ENCODE measurements at places on chromosomes 11 and 22.
A peak's percentile ranks its signal among the peaks of the same experiment; 100 is the strongest.

- no peak for DNase-seq
Measured at GRCh38 chr11:67697846-67698245, 23.4 kb upstream of the ALDH3B2 start.

DNA sequence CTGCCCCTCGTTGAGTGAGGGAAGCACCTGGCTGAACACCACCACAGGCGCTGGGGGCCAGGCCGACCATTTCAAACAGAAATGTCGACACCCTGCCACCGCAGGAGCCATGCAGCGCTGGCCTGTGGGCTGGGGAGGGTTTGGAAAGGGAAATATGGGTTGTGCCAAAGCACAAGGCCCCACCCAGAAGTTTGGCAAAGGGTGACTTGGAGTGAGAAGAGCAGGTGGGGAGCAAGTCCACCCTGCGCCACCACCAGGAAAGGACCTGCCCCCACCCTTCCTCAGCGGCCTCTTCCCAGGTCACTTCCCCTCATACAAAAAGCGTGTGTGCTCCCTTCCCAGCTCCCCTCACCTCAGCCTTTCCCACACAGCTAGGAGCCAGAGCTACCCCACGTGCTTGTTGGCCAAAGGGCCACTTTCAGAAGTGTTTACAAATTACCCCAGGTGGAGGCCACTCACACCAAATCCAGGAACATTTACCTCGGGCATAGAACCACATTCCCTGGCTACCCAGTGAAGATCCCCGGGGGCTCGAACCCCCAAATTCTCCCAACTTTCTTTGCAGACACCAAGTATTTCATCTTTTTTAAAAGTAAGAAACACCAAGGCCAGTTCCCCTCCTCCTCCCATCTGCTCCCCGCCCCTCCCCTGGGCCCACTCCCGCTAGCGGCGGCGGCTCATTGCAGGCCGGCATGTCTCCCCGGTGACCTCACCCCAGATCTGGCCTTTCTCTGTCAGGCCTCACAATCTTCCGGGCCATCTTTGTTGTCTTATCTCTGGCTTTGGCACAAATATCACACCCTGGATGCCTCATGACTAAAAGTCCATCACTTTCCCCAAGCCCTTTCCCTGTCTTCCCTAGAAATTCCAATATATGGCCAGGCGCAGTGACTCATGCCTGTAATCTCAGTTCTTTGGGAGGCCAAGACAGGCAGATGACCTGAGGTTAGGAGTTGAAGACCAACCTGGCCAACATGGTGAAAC, 20.5 kb upstream of the SCGB1A1 start:
- no peak for DNase-seq

GRCh38 chr11:39990421-39990831, 1469.0 kb downstream of the LRRC4C start:
- no peak for DNase-seq

- DNase-seq = no peak
Measured at GRCh38 chr11:78549624-78550409, 24.8 kb downstream of the NARS2 start.

DNA sequence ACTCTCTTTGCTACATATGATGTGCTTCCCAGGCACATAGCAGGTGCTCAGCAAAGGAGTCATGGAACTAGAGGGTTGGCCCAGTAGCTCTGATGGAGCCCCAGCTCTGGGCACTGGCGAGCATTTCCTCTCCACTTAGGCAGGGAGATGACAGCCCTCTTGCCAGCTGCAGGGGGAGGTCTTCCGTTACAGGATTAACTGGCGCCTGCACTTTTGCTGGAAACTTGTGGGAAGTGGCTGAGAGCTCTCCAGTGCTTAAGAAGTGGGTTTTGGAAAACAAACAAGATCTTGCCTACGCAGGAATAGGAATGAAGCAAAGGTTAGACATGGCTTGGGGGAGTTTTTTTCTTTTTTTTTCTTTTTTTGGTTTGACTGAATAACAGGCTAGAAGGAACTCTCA, 75.5 kb downstream of the MICAL2 start:
- DNase-seq = peak; percentile 18

GRCh38 chr22:30838111-30838510, 130.5 kb downstream of the MORC2 start:
- no peak for DNase-seq

DNA sequence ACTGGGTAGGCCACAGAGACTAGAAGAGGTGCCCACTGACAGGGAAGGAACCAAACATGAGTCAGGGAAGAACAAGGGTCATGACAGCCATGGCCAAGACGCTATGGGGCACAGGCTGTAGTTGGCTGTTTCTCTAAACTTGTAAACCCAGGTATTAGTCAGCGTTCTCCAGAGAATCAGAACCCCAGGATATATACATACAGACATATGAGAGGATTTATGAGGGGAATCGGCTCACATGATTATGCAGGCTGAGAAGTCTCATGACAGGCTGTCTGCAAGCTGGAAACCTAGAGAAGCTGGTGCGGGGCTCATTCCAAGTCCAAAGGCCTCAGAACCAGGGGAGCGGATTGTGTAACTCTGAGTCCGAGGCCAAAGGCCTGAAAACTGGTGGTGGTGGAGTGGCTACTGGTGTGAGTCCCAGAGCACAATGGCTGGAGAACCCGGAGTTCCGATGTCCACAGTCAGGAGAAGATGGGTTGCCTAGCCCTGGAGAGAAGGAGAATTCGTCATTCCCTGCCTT, 29.7 kb upstream of the CD81 start:
- no peak for DNase-seq

GRCh38 chr11:110125632-110126031, 32.4 kb downstream of the ZC3H12C start:
- DNase-seq = no peak

GRCh38 chr11:131511794-131512193, 141.4 kb downstream of the NTM start:
- DNase-seq = no peak

- no peak for DNase-seq
Measured at GRCh38 chr22:36985211-36985889, 33.9 kb downstream of the TST start.

GRCh38 chr11:71572811-71573210, 7.4 kb downstream of the KRTAP5-10 start:
- DNase-seq = no peak

- DNase-seq = no peak
Measured at GRCh38 chr11:71421392-71421950, 26.7 kb downstream of the DHCR7 start.

DNA sequence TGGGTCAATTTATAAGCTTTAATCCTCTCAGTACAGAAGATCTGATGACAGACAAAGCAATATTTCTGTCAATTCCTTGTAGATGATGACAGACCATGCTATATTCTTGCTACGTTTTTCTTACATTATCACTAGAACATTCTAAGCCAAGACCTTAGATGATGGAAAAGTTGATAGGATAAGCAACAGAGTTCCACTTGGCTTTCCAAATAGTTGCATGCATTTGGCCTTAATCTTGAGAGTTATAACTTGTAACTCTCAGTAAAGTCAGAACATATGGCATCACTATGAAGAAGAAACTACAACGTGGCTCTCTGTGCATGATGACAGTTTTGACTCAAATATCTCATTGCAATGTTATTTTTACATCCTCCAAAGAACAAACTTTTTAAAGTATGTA, 544.3 kb upstream of the LRRC4C start:
- DNase-seq = no peak

DNA sequence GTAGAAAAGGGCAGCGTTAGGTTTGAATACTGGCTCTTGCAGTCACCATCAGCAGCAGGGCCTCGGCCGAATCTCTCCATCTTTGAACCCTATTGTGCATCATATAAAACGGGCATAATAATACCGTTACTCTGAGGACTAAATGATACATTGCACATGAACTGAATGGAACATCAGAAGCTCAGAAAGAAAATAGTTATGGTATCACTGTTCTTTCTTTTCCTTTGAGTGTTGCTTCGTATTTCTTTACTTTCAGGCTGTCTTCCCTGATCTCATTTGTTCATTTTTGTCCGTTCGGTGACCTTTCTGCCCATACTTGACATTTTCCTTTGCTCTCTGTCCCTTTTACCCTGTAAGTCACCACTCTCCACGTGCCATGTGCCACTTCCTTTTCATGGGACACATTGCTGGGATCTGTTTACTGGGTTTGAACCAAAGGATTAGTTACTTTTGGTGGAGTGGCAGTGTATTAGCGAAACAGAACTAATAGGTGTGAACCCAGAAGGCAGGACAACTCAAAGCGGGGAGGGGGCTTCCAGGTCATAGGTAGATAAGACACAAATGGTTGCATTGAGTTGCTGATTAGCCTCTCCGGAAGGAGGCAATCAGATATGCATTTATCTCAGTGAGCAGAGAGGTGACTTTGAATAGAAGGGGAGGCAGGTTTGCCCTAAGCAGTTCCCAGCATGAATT, 717 bp upstream of the ZNF202 start:
- no peak for DNase-seq

DNA sequence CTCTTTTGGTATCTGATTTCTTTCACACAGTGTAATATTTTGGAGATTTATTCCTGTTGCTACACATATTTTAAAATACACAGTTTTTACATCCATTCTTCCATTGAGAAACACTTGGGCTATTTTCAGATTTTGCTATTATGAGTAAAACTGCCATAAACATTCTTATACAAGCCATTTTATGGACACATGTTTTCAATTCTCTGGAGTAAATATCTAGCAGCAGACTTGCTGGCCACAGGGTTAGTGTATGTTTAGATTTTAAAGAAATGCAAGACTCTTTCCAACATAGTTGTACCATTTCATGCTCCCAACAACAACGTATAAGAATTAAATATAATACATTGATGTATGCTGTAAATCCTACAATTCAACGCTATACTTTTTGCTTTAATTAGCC, 360.8 kb upstream of the PITPNB start:
- DNase-seq = no peak

GRCh38 chr22:44091021-44091721, 67.1 kb downstream of the PARVB start:
- DNase-seq = no peak

DNA sequence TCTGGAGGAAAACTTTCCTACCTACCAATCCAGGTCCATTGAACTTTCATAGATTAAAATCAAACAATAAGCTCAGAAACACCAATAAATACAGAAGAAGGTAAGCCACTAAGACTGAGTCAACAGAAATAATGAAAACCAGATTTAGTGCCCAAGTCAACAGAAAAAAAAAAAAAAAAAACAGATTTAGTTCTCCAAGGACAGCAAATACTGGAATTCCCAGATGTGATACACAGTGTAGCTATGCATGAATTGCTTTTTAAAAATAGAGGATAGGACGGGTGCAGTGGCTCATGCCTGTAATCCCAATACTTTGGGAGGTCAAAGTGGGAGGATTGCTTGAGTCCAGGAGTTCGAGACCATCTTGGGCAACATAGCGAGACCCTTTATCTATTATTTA, 15.7 kb downstream of the DMC1 start:
- no peak for DNase-seq

- peak; percentile 23 for DNase-seq
Measured at GRCh38 chr11:23540101-23540561, 679.9 kb upstream of the CCDC179 start.

DNA sequence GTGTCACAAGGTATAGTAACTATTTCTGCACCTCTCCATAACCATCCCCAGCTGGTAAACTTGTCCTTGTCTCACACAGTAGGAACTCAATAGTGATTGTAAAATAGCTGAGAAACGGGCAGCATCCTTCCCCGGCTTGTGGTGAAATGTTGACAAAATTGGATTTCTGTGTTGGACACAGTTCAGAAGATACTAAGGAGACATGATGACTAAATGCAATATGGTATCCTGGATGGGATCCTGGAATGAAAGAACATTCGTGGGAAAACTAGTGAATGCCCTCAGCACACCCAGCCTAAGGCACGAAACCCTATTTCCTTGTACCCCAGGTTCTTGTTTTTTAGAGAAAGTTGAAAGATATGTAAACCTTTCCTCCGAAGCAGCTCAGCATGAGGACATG, 18.8 kb upstream of the OPCML start:
- no peak for DNase-seq

DNA sequence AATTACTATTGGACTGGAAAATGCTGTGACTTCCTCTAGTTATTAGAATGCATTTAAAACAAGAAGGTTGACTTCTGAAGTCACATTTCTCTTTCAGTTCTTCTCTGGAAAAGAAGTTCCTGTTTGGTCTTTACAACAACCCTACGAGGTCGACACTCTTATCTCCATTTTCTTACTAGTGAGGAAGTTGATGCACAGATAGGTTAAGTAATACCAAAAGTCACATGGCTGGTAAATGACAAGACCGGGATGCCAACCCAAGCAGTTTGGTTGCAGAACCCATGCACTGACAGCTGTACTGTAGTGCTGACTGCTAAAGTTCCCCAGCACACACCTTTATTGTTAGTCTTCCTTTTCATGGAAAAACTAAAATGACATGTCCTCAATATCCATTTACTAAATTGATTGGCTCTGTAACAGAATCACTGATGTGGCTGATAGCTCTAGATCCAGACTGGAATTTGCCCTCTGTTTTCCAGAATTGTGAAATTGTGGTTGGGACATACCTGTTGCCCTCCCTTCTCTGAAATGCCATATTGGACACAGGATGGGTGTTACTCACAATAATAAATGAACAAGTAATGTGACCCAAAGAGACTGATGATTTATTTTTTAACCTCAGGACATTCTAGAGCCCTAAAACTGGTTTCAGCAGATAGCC, 9.4 kb upstream of the TECTA start:
- DNase-seq = no peak

GRCh38 chr11:102850973-102851745, 7.8 kb upstream of the MMP3 start:
- no peak for DNase-seq

- no peak for DNase-seq
Measured at GRCh38 chr11:27700351-27701301, at the start of gene BDNF. Gene BDNF, minus strand, starts transcription at chr11:27700455. Its CDS starts 41,891 bp downstream, at chr11:27658564.

- DNase-seq = no peak
Measured at GRCh38 chr11:125750629-125751028, 4.5 kb downstream of the PATE1 start.

DNA sequence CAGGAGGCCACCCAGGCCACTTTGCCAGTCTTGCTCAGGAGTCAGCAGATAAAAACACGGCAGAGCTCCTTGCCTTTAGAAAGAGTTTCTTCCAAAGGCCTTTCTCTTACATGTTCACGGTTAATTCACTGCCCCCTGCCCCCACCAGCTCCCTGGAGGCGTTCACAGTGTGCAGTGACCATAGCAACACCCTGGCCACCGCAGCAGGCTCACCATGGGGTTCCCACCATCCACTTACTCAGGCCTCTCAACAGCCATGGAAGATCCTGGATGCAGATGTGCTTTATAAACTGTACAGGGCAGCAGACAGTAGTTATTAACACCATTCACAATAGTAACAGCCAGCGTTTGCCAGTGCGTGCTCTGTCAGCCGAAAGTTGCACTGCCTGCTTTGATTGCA, 10.6 kb upstream of the MYO7A start:
- DNase-seq = no peak

- no peak for DNase-seq
Measured at GRCh38 chr11:64665411-64665821, 57.6 kb downstream of the NRXN2 start.

All from NCI-H2029 treated with DMSO at 0.1 percent for 48 hours (cell line).